ENCODE measurements at places on chromosomes 11 and 22. TPM values are rescaled to one million over a fixed set of nuclear protein-coding genes. Genes with fewer than 3 reads are reported as not detected.

The NUP50 gene
- total RNA-seq: 18.0 TPM

- no peak for DNase-seq
These were observed 49.5 kb downstream of the IGF2 start for GRCh38 chr11:2089536-2090165.

- DNase-seq: no peak
These were observed 45.9 kb upstream of the WEE1 start for GRCh38 chr11:9527481-9528135.

GRCh38 chr11:35321532-35322317 is 97.6 kb downstream of the SLC1A2 start:
- no peak for DNase-seq

The DEPDC7 gene
- 2.4 TPM for total RNA-seq

- DNase-seq: no peak
These were observed 9.4 kb downstream of the HIPK3 start for GRCh38 chr11:33266393-33267215.

The ARHGAP8 gene
- total RNA-seq: not detected

- DNase-seq: no peak
These were observed 2.2 kb downstream of the CPT1B start for GRCh38 chr22:50576070-50576469.

The C11orf52 gene
- 6.3 TPM for total RNA-seq

- no peak for DNase-seq
These were observed 7.2 kb downstream of the APLP2 start for GRCh38 chr11:130076778-130077481.

GRCh38 chr11:66002648-66003225 is 434 bp downstream of the BANF1 start:
- DNase-seq: peak; percentile 86

DNA sequence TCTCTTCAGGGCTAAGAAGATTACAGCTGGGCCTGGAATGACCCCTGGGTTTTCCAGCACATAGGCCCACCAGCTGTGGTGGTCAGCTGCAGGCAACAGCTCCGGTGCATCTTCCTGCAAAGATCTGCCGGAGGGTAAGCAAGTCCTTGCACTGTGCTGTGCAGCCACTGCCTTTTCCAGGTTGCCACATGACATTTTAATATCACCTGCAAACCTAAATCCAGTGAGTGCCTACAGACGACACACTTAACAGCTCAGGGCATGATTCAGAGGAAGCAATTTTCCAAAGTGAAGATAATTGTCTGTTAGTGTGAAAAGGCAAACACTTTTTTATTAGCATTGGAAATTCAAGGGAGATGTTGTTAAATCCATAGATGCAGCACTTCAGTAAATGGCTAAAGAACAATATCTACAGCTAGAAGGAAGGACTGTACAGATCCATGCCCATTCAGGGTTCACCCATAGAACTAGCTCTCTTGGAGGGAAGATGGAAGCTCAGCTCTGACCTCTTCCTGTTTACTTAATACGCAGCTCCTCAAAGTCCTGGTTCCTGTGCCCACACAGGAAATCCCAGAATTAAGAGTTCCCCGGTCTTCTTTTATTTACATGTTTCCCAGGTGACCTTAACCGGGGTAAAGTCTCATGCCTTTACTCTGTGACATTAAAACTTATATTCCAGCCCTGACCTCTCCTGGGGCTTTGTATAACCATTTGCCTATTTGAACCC is 13.3 kb upstream of the NRIP3 start:
- no peak for DNase-seq

- peak; percentile 4 for DNase-seq
These were observed 33.2 kb downstream of the PPP2R1B start for GRCh38 chr11:111733016-111733415.

DNA sequence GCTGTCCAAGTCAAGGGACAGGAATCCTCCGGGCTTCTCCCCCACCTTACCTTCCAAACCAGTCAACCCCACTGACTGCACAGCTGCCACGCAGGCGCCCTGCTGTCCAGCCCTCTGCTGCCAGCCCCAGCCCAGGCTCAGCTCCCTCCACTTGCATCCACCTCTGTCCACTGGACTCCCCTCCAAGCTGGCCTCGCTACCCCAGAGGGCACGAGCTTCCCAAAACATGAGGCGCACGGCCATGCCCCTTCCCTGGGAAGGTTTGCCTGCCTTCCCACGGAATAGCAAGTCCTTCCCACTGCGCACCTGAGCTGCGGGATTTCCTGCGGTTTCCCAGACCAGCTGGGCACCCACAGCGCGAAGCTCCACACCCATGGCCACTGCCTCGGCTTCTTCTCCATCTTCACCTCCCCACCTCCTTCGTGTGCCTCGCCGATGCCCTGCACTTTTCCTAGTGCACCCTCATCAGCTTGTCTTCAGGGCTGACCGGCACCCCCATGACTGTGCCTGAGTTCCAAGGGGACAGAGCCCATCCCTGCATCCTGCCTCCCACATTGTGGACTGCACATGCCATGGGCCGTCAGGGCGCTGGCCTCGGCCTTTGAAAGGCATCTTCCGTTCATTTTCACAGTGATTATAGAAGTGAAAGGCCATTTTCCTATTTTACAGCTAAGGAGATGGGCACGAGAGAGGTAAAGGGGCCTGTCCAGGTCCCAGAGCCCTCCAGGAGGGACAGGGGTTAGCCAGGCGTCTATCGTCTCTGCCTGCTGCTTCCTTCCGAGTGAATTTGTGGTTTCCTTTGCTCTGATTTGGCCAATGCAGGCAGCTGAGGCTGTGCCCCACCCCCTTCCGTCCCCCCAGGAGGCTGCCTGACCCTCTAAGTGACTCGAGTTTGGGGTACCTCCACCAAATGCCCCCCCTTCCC is 16.4 kb downstream of the IFITM10 start:
- DNase-seq: no peak

- DNase-seq: no peak
These were observed 72.9 kb upstream of the EED start for GRCh38 chr11:86171627-86172026.

DNA sequence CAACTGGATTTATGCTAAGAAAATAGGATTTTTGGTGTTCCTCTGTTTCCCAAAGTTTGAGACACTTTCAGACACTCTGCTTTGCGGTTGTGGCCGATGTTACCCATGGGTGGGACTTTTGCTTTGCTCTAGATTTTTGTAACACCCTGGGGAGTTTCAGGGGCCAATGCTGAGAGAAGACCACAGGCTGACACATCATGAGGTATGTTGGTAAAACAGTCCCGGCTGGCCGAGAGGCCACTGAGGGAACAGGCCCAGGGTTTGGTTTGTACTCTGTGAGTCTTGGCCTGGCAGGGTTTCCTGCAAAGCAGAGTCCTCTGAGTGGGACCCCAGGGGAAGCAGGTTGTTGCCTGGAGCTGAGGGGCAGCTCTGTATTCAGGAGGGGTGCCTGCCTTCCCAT is 78.5 kb upstream of the PITPNB start:
- DNase-seq: no peak

The SAA4 gene
- total RNA-seq: not detected

DNA sequence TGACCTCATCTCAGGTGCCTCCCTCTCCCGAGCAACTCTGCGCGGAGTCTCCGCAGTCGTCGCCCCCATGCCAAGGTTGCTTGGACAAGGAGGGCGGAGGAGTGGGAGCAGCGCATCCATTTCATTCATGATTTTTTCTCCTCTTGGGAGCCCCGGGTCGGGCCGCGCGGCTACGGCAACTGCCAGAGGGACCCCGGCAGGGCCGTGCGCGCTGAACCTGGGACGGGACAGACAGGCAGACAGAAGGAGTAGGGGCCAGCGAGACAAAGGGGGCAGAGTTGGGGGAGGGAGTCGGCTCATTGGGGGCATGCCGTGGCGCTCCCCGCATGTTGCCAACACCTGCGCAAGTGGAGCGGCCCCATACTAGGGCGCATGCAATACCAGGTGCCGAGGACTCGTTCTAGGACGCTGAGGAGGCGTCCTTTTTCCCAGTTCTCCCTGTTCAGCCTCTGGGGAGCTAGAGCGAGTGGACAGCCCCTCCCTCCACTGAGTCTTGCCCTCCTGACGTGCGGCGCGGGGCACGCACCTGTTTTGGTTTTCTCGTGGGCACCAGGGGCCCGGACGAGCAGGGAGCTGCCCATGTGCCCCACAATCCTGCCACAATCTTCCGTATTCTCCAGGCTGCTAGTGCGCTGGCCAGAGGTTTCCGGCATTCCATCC is 501 bp upstream of the PTPN5 start:
- DNase-seq: no peak

DNA sequence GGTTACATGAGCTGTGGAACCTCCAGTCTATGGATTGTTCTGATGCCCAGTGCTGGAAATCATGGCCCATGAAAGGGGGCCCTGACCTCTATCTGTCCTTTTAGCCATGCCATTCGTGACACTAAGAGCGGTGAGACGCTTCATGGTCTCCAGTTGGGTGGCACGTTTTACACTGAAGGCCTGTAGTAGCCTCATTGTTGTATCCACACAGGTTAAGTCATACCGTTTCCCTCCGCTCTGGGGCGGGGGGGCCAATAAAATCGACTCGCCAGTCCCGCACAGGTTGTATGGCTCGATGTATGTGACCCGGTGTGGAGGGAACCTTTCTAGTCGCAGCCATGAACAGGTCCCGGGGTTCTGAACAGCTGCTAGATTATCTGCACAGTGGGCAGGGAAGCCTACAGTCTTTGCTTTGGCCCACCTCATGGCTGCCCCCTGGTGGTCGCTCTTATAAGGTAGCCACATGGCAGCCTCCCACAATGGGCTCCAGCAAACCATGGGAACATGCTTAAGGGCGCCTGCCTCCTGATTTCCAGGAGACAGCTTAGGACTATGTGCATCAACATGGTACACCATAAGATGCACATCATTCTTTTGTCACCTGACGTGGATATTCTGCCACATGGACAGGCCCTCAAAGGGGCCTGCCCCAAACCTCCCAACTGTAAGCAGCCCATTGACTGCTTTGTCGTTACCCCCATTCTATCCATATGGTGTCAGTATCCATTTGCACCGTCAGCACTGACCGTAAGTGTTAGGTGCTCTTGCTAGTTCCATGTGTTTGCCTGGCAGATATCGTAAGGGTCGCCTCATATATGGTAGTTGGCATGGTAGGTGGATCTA is 19.7 kb upstream of the APOL3 start:
- peak; percentile 66 for DNase-seq

- no peak for DNase-seq
These were observed 8.0 kb downstream of the ZFTA start for GRCh38 chr11:63760487-63761079.

DNA sequence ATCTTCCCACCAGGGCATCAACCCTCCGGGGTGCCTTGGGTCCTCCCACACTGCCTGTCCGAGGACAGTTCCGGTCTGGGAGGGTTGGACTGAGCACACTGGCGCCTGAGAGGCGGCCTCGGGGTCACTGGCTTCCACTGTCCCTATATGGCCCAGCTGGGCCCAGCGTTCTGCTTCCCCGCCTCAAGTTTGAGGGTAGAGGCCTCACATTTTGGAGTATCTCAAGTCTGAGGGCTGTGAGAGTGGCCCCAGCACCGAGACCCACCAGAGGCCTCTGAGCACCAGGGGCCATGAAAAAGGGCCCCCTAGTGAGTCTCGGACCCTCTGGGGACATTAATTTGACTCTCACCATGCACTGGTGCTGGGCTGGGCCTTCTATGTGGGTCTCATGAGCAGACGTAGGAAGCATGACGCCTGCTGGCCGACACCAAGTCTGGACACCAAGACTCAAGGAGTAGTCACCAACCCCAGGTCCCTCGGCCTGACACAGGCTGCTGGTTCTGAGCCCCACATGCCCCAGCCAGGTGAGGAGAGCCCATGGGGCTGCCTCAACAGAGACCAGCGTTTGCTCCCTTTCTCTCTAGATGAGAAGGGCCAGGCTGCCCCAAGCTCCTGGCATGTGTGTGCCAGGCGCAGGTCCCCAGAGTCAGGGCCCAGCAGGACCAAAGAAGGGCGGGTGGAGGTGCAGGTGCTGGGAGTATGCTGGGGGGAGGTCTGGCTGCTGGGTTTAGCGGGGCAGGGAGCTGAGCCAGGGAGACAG is 27.5 kb downstream of the ARVCF start:
- DNase-seq: no peak

GRCh38 chr11:129148487-129148886 is 43.6 kb downstream of the ARHGAP32 start:
- DNase-seq: no peak

The ST13 gene
- 192 TPM for total RNA-seq

GRCh38 chr11:98740321-98740720 is 280.4 kb upstream of the CNTN5 start:
- no peak for DNase-seq
